Activated T-helper 1 cell treated with anti-CD3 and anti-CD28 coated beads, Interleukin-12 subunit alpha, Interleukin-12 subunit beta, Interleukin-2, Interleukin-4 antibody, amounts not matched to agents 30 ng/mL and 10 ng/mL and 1 ng/mL, durations not matched to agents 14 hours and 24 hours and 36 hours (primary cell): ENCODE measurements at places on chromosomes 3 and 15. TPM values are rescaled to one million over a fixed set of nuclear protein-coding genes. Genes with fewer than 3 reads are reported as not detected.

- DNase-seq: no peak
Measured at GRCh38 chr15:58520464-58520863, 88.7 kb downstream of the LIPC start.

DNA sequence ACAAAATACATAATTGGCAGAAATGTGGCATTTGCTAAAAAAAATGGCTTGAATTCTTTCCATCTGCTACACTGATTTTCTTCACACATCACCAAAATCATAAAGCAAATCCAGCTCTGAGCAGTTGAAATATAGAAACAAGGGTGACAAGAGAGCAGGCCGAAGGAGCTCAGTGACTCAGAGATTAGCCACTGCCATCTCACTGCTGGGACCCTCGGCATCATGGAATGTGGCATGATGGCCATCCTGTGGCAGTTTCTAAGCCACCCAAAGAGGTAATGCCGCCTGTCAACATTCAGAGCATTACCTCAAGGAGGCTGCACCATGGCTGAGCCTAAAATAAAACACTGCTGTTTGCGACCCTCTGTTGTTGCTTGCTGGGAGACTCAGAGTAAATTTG lies 80.5 kb upstream of the OSBPL11 start:
- DNase-seq: no peak

DNA sequence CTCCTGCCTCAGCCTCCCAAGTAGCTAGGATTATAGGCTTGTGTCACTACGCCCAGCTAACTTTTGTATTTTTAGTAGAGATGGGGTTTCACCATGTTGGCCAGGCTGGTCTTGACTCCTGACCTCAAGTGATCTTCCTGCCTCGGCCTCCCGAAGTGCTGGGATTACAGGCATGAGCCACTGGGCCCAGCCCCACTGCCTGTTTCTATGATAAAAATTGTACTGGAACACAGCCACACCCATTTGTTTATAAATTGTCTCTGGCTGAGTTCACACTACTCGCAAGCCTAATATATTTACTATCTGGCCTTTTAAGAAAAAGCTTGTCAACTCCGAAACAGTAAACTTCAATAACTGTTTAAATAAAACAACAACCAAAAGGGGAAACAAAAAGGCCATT lies 309.4 kb upstream of the WNT5A start:
- DNase-seq: no peak

- DNase-seq: no peak
Measured at GRCh38 chr3:72391659-72392058, 456.6 kb downstream of the SHQ1 start.

GRCh38 chr15:56732135-56732885 lies 999 bp downstream of the ZNF280D start:
- DNase-seq: no peak

DNA sequence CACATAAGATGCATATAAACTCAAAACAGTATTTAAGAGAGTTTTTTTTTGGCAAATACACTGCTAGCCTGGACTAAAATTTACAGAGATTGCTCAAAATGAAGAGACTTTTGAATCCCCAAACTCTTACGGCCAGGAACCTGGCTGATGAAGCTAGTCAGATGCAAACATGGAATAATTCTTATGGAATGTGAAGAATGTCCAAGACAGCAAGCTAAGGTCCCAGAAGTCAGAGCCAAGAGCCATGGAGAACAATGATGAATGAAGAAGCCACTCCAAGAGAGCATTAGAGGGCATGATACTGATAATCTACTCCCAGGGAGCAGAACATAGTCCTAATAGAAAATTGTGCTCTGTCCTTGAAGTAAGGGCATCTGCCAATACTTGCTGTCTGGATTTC lies 705.5 kb downstream of the DIPK2A start:
- no peak for DNase-seq

GRCh38 chr3:167116120-167116922 lies 263.8 kb downstream of the ZBBX start:
- DNase-seq: no peak

HHATL gene
- not detected in 2 replicates for total RNA-seq

ABHD6 gene
- 9.2 and 10.1 TPM in 2 replicates for total RNA-seq
